ENCODE measurements at places on chromosomes 11 and 22. TPM values are rescaled to one million over a fixed set of nuclear protein-coding genes. Genes with fewer than 3 reads are reported as not detected.

SOX6 gene
- 0.61 TPM for total RNA-seq

INS gene
- not detected for total RNA-seq

APOBEC3A gene
- not detected for total RNA-seq

GTPBP1 gene
- total RNA-seq = 175 TPM

MISFA gene
- total RNA-seq = 1.2 TPM

TMEM191C gene
- total RNA-seq = 4.5 TPM

CARNS1 gene
- total RNA-seq = 25.9 TPM

CRACR2B gene
- total RNA-seq = 9.7 TPM

HSCB gene
- total RNA-seq = 18.3 TPM

SMDT1 gene
- 133 TPM for total RNA-seq

MS4A1 gene
- 1,215 TPM for total RNA-seq

LRRN4CL gene
- 0.25 TPM for total RNA-seq

GGTLC2 gene
- total RNA-seq = not detected

FXYD2 gene
- 19.5 TPM for total RNA-seq

C11orf65 gene
- total RNA-seq = 1.4 TPM

HPS5 gene
- total RNA-seq = 38.4 TPM

NUP50 gene
- total RNA-seq = 108 TPM

HTR3B gene
- total RNA-seq = not detected

RAB30 gene
- 214 TPM for total RNA-seq

FAM181B gene
- not detected for total RNA-seq

CREB3L1 gene
- total RNA-seq = not detected

TMPRSS4 gene
- not detected for total RNA-seq

TTC36 gene
- 0.73 TPM for total RNA-seq

OR8B8 gene
- total RNA-seq = not detected

Data from B cell (primary cell).